Mucosa of gallbladder (tissue), 1 donor: ENCODE measurements at places on chromosomes 12 and 14. TPM values are rescaled to one million over a fixed set of nuclear protein-coding genes. Genes with fewer than 3 reads are reported as not detected.

The KRT6C gene
- total RNA-seq, result not detected

The DYNLL1 gene
- total RNA-seq, result 393 TPM

DNA sequence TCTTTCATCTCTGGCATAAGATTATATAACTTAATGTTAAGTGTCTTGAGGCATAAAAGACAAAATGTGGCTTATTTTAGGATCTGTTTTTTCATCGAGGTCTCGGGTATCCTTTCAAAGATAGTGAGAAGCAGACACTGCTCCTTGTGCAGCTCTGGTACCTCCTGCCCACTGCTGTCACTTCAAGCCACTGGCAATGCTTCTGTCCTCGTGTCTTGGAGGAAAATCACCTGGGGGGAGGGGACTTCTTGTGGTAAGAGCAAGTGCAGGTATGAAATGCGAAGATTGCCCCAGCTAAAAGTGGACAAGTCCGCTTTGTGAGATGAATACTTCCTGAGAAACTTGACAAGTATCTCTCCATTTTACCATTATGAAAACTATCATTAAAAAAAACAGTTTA lies 37.8 kb upstream of the DYNC1H1 start:
- no peak for DNase-seq

DNA sequence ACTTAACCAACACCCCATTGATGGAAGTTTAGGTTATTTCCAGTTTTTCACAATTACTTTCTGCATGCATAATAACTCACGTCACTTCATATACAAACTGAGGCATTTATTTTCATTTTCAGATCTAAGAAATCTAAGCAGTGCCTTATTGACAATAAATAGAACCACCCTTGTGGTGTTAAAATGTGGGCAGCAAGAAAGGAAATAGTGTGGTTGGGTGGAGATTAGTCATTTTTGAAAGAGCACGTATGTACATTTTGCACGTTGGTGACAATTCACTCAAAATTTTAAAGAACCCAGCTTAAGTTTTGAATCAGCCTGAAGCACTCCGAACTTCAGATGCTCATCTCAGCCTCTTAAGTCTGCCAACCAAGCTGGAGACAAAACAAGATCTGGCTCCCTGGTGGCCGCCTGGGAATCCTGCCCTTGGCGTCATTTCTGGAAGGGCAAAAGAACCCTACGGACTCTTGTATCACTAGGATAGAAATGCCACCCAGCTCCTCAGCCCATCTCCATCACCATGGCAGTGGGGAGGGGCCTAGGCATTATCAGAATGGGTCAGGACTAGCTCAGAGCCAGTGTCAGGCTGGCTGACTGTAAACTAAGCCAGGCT lies 89.5 kb upstream of the BCL2L14 start:
- no peak for DNase-seq
